ENCODE measurements at places on chromosomes 2 and 18.

- no peak for DNase-seq
These were observed 153.6 kb upstream of the DSEL start for GRCh38 chr18:67670024-67670543.

DNA sequence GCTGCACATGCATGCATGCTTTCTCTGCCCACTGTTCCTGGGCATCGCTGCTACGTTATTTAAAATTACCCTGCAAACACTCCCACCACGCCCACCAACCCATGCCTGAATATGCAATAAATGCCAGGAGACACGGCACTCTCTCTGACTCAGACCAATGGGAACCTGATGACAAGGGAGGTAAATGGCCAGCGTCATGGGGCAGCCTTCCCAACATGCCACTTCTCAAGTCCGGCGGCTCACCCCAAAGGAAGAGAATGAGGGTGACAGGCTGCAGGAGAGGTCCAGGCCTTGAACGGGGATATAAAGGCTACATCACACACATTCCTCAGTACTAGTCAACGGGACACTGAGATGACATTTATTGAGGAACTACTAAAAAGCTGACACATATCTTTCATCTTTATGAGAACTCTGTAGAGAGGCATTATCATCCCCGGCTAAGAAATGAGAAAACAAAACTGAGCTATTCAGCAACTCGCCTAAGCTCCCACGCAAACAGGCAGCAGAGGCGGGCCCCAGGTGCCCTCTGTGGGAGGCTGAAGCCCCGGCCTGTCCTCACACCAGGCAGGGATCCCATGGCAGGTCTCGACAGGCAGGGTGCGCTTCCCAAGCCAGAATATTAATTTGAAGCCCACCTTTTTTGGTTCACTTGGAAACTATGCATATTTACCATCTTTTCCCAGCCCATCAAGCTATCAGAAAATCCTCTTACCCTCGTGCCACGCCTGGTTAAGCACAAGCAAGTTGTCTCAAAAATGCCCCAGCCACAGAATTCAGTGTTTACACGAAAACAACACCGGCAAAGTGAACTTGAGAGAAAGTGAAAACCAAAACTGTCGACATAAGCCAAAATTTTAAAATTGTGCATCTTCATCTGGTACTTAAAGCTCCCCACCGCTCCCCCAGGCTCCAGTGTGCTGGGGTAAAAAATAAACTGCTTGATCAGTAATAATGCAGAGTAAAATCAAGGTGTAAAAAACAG is 166.3 kb downstream of the HDAC4 start:
- DNase-seq: no peak

GRCh38 chr2:240373289-240373885 is 62.1 kb upstream of the GPC1 start:
- no peak for DNase-seq

DNA sequence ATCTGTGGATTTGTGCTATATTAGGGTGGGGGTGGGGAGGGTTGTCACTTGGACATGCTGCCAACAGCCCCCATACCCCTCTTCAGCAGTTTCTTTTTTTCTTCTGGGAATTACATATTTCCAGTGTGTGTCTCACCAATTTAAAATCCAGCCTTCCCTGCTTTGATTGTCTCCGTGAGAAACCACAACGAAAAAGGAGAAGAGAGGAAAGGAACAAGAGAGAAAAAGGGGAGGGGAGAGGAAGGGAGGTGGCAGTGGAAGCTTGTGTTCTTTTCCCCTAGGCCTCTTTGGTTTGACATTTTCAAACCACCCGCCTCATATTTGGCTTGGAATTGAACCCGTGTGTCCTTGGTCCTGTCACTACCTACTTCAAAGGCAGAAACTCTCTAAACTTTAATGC is 860 bp downstream of the CTNNA2 start:
- DNase-seq: no peak

- DNase-seq: no peak
These were observed 60.6 kb downstream of the SERTAD2 start for GRCh38 chr2:64593035-64593655.

DNA sequence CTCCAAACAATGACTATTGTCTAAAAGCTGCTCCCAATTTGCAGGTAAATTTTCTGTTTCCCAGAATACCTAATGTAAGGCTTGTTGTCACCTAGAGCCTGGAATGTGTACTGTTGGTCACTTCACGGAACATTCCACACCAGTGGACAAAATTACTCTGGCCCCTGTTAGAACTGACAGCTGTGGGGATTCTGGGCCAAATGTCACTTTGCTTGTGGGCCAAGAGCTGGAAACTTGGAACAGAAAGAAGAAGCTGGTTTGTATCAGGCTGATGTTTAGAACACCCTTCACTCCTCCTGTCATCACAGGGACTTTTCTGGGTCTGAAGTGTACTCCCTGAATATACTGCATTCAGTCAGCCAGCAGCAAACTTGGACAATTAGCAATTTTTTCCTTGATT is 495.6 kb upstream of the SYT4 start:
- DNase-seq: no peak

DNA sequence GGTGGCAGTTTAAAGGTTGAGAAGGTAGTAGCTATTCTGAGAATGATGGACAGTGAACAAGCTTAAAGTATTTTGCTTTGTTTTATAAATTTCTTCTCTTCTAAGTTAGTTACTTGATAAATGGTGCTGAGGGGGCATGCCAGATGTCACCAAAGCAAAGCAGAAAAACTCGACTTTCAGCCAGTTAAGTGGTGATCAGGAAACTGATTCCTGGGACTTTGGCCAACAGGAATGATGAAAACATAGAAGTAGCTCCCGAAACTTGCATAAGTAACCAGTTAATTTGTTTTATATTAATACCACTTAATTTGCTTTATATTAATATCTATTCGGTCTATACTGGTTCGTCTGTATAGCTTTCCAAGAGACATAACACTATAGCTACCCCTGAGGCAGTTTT is 82.6 kb downstream of the FANCL start:
- no peak for DNase-seq

DNA sequence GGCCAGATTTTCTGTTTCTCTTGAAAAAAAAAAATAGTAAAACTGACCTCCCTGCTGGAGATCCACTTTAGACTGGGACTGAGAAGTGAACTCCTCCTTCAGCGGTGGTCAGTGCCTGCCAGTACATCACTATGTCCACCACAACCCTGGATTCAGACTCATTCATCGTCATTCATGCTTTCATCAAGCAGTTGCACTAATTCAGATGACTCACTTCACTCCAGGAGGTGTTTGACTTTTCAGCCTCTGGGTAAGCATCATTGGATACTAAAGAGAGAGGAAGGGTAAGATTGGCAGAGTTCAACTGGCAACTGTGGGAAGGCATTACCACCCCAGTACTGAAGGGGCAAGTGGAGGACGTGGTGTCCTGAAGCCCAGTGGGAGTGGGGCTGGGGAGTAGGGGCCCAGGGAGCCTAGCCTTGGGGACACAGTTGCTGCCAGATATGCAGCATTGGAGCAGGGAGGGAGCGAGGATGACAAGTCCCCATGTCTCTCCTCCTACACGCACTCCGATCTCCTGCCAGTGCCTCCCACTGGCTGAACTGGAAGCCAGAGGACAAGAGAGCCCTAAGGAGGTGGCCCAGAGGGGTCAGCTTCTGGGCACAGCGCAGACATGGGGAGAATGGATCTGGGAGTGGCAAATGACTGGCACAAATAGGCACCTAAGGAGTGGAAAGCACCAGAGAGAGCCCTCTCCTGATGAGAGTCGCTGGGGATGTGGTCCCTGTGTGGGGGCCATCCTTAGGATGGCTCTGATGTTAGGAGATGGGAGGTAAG is 111.1 kb downstream of the TGFA start:
- no peak for DNase-seq

GRCh38 chr2:77873506-77873905 is 351.3 kb upstream of the LRRTM4 start:
- no peak for DNase-seq

DNA sequence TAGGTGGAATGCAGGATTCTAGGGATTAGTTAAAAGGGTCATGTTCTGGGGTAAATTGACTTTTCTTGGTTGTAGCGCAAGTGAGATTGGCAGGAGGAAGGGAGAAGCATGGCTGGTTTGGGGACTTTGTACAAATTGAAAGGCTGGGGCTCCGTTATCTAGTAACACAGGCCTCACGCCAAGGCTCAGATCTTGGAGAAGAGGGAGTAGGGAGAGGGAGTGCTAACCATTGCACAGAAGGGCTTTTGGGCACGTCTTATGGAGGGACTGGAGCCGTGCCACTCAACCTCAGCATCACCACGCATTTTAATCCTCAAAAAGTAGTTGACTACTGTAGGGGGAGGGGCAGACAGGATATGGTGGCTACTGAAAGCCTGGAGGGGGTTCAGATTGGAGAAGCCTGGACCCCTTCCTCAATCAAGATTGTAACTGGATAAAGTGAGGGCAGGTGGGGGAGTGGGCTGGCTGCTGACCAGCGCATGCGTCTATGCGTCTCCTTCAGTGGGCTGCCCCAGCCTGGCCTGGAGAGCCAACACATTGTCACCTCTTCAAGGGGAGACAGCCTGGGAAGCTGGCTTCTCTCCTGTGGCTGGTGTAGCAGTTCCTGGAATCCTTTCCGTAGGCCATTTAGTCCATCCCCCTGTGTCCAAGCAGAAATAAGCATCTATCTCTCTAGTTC is 14.3 kb downstream of the IGFBP5 start:
- no peak for DNase-seq

DNA sequence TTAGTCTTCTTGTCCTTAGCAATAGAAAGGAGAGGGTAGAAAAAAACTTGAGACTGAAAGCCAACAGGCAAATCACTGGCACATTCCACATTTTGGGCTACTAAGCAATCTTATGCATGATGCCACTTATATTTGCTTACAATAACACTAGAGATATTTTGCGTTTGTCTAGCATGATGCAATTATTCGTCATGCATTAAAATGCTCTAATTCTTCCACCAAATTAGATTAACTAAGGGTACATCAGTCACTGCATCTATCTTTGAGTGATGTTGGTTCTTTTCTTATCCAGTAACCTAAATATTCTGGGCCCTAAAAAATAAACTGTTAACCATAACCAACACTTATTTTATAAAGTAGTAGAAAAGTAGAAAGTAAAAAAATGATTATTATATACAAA is 1311.7 kb upstream of the CDH2 start:
- DNase-seq: no peak

GRCh38 chr2:188785490-188785889 is 188.7 kb upstream of the COL3A1 start:
- DNase-seq: no peak

- DNase-seq: no peak
These were observed 42.4 kb downstream of the TMEM237 start for GRCh38 chr2:201600906-201601305.

DNA sequence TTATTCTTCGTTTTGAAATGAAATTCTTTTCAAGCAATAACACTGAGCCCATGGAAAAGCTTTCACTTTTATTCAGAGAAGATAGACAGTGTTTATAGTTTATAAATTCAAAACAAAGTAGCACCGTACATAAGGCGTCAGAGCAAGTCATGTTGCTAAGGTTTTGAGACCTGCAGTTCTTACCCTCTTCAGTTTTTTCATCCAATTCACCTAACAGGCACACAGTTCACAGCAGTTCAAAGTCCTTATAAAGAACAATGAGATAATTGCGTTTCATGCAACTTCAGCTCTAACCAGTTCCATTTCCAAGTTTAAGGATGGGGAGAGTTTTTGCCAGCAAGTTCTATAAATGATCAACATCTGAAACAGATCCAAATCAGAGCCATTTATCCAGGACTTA is 96.7 kb downstream of the ARHGAP15 start:
- no peak for DNase-seq

DNA sequence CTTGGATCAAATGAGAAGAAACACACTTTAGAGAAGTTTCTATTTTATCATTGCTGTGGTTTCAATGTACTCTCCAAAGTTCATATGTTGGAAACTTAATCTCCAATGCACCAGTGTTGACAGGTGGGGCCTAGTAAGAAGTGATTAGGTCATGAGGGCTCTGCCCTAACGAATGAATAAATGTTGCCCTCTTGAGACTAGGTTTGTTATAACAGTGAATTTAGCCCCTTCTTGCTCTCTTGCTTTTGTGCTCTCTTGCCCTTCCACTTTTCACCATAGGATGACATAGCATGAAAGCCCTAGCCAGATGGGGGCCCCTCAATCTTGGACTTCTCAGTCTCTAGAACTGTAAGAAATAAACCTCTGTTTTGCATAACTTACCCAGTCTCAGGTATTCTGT is 664.8 kb downstream of the DCC start:
- no peak for DNase-seq

- no peak for DNase-seq
These were observed 268.2 kb upstream of the FBXO11 start for GRCh38 chr2:48174503-48174902.

- DNase-seq: peak; percentile 75
These were observed 42.8 kb downstream of the PLEKHA3 start for GRCh38 chr2:178522950-178523595.

GRCh38 chr2:202032846-202033316 is 774 bp upstream of the FZD7 start:
- DNase-seq: peak; percentile 27

DNA sequence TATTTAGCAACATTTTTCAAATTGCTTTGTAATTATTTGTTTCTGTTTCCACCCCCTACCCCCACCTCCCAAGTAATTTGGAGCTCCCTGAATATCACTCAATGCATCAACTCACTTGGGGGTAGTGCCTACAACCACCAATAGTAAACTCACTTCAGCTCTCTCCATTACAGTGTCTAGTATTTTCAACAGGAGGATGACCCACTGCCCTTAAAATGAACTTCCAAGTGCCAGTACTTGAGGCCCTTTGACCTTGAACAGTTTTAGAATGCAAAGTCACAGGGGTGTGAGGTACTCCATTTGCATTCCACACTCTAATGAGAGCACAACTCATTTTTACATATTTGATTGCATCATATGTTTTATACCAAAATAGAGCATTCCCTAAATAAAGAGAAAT is 523.0 kb downstream of the ERBB4 start:
- no peak for DNase-seq

DNA sequence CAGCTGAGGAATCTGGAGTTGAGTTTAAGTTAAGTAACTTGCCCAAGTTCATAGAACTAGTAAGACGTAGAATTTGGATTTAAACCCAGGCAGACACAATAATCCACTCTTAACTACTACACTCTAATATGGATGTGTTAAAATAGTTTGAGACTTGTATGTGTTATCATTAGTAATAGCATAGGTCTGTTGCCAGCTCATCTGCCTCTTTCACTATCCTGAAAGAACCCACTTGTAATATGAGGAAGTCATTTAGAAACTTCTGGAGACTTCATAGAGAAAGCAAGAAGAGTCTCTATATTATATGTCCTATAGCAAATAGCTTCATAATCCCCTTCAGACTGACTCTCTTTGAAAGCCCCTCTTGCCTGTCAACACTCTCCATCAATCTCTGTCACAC is 43.0 kb upstream of the ACADL start:
- DNase-seq: no peak

DNA sequence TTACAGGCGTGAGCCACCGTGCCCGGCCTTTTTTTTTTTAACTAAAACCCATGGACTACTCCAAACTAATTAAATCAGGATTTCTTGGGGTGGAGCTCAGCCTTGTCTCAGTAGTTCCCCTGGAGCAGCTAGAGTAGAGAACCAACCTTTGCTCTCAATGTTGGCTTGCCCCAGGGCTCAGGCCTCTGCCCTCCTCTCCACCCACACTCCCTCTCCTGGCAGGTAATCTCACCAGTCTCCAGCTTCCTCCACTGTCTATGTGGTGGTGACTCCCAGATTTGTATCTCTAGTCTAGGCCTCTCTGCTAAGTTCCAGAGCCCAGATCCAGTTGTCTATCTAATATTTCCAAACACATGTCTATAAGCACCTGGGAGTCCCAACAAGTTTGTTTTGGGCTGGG is 9.6 kb upstream of the MTA3 start:
- DNase-seq: no peak

- DNase-seq: no peak
These were observed 79.9 kb upstream of the OTOS start for GRCh38 chr2:240220371-240220770.
